Stimulated activated CD8-positive, alpha-beta memory T cell treated with anti-CD3 and anti-CD28 coated beads, Interleukin-7, amount 100 ng/mL, for 4 hours (primary cell): ENCODE measurements at places on chromosomes 12 and 14.

DNA sequence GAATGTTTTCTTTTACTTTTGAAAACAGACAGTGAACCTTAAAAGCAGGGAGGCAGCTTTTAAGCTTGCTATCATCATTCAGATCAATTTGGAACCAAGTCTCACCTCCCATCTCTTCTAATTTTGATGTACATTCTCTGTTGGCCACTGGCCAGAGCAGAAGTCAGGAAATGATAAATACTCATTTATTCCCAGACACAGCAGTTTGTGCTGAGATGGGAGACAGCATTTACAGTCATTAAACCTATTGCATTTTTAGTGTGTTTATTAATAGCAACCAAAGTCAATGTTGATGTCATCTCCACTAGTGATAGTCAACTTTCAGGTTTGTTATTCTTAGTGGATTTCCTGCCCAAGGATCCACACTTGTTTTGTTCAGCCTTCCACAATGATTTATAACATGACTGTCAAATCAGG is 320.0 kb upstream of the ATP2B1 start:
- no peak for DNase-seq

- no peak for DNase-seq
Measured at GRCh38 chr12:2299206-2299605, 246.4 kb downstream of the CACNA1C start.

GRCh38 chr12:125773033-125773640 is 707.9 kb downstream of the AACS start:
- no peak for DNase-seq

DNA sequence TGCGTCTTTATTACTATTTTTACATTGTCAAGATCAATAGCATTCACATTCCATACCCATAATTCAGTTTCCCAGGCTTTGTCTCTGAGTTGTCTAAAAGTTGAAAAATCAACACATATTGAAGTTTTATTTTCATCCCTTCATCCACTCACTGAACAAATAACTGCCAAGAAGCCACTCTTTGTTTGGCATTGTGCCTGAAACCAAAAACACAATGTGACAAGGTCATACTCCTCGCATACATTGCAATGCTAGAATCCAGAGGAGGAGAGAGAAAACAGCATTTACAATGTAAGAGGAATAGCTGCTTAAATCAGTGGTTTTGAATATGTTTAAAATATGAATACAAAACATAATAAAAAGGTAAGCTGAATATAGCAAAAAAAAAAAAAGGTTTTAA is 71.8 kb downstream of the CCDC60 start:
- no peak for DNase-seq

DNA sequence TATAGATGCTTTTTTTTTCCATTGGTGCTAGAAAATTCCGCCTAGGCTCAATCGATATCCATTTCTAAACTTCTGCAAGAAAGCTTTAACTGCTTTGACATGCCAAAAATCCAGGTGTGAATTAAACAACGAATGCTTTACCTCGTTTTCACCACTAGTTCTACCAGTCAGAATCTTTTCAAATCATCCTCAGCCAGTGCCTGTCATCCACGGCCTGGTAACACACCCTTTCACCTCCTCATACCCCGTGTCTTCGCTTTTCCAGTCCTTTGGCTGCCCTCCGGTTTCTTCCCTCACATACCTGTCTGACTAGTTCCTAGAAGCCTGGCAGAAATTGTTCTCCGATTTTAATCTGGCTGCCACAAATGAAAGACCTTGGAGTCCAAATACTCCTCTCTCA is 1.4 kb upstream of the PHC1 start:
- no peak for DNase-seq

- DNase-seq, result no peak
Measured at GRCh38 chr12:76190299-76190698, 105.8 kb upstream of the NAP1L1 start.

DNA sequence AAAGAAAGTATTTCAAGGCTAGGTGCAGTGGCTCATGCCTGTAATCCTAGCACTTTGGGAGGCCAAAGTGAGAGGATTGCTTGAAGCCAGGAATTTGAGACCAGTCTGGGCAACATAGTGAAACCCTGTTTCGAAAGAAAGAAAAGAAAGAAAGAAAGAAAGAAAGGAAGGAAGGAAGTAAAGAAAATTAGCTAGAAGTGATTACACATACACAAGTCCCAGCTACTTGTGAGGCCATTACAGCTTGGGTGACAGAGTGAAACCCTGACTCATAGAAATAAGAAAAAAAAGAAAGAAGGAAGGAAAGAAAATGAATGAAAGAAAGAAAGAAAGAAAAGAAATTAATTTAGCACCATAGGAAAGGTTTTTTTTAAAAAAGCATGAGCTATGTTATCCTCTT is 33.3 kb upstream of the PPP1CC start:
- DNase-seq, result no peak

DNA sequence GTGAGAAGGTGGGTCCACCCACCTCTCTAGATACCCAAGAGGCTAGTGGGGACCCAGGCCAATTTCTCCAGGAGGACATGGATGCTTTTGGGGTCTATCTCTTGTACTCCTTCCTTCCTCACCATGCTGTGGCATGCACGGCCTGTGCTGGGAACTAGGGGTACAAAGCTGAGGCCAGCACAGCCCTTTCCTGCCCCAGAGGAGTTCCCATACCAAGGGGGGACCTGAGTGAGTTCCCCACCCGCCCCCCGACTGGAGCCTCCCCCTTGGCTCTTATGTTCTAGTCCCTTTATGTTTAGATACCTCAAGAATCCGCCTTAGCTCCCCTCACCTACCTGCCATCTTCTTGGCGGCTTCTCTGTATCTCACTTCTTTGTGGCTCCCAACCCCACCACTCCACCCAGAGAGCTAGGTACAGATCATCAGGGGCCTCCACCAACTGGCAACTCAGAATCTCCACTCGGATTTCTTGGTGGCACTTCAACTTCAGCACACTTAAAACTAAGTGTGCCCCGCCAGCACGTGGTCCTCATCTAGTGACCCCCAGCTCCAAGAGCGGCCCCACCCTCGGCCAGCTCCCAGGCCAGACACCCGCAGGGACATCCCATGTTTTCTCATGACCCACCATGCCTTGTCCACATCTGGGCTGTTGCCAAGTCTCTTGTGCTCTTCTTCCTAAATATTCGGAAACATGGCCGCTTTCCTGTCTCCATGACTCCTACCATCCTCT is 115.2 kb upstream of the RTL1 start:
- no peak for DNase-seq
